H9 (cell line): ENCODE measurements at places on chromosomes 7 and 10.

DNA sequence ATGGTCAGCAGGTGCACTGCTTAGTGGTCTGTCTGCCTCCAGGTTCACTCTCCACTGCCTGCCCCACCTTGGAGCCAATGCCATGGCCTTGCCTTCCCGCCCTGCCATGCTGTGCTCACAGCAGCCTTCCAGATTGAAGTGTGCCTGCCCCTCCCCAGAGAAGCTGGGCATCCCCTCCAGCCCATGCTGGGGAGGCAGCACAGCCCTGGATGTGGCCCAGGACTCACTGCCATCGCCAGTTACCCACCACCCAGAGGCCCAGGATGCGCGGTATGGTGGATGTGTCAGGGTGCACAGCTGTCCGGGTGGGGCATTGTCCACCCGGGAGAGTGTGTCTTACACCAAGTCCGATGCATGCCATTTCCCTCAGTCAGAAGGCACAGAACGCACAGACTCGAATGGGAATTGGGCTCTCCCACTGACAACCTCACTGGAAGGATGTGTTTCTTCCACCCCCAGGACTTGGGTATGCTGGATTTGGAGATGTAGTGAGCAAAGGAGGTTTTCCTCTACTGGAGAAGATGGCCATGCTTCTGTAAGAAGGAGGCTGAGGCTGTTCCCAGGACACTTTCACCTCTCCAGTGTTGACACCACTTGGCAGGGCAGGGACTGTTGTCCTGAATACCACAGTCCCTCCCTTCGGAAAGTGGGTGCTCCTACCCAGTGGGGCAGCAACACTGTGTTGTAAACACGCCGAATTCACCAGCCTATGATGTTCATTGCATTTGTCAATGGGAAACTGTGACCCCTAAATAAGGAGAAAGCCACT, 122.0 kb downstream of the ADARB2 start:
- DNase-seq = no peak

GRCh38 chr7:127873715-127874636, 157.3 kb downstream of the LRRC4 start:
- no peak for DNase-seq

DNA sequence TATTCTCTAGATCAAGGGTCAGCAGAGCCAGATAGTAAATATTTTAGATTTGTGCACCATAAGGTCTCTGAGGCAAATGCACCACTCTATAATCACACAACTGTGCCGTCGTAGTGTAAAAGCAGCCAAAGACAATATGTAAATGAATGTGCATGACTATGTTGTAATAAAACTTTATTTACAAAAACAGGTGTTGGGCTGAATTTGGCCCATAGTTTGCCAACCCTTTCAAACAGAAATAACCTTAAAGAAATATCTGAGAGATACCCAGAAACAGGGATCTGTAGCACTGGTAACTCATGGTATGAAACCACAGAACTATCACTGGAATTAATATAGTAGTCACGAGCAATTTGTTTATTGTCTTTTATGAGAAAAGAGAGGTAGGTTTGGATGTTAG, 86.0 kb downstream of the ARID5B start:
- no peak for DNase-seq

DNA sequence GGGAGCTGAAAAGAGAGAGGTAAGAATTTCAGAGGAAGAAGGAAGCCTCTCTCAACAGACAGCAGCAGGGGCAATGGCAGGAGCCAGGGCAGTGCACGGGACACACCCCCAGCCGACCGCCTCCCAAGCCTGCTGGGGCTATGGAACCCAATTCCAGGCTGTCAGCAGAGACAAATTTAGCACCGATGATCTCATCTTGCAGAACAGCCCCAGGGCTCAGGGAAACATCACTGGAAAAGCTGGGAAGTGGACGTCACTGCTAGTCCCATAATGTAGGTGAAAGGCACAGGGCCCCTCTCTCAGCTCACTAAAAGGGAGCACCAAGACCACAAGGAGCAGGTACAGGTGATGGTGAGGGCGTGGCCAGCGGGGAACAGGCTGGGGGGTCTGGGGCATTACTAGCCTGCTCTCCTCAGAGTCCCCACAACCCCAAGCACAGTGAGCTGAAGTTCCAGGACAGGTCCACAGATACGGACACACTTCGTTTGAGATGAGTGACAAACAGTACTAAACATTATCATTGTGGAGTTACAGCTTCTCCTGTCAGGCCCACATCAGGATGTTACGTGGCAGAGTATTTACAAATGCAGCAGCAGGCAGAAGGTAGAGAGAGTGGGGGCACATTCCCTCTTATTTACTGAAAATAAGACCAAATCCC, 103.7 kb downstream of the PLXNA4 start:
- DNase-seq = no peak

GRCh38 chr7:135859538-135859937, 110.9 kb upstream of the FAM180A start:
- no peak for DNase-seq

DNA sequence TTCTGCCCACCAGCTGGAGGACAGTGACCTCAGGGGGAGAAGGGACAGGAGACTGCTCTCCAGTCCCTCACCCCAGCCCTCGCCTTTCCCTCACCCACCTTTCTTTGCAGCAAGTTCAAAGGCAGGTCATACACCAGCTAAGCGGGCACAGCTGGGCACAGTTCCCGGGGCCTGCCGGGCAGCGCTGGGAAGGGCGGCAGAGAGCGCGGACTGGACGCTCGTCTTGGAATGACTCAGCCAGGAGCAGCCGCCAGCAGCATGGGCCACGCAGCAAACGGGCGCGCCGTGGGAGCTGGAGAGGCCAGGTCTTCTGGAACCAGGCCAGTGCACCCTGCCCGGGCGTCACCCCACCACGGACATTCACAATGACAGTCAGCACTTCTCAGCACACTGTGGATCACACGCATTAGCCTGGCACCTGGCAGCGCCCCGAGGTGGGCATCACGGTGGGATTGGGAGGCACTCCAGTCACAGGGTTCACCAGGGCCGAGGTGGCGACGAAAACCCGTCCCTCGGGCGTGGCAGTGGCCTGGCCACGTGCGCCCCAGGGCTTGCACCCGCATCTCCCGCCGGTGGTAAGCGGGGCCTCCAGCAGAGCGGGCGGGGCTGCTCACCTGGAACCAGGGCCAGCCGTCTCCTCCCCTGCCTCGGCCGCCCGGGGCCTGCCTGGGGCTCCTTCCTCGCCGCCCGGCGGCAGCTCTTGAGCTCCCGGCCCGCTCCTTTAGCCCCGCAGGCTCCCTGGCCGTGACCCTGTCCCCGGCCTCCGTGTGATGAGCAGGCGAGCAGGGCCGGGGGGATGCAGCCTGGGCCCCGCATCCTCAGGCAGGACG, 29.0 kb upstream of the WDFY4 start:
- DNase-seq = no peak

GRCh38 chr7:157769086-157769485, 432.3 kb downstream of the DNAJB6 start:
- no peak for DNase-seq

DNA sequence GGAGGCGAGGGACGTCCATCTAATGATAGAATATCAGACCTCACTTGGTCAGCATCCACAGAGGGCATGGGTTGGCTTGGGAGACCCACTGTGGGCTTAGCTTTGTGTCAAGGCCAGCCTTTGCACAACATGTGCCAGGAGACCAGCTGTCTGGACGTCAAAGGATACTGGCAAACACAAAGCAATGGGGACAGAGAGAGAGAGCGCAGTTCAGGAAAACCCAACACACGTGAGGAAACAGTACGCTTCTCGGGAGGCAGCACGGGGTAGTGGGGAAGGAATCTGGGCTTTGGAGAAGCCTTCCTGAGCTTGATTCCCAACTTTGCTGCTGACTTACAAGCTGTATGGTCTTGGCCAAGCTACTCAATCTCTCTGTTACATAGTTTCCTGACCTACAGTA, 14.7 kb downstream of the PRLHR start:
- DNase-seq = no peak

GRCh38 chr7:11648101-11648500, 183.9 kb downstream of the THSD7A start:
- DNase-seq = no peak
